ENCODE measurements at places on chromosomes 7 and 10.

- DNase-seq: no peak
These were observed 23.5 kb downstream of the UPP1 start for GRCh38 chr7:48112401-48113165.

GRCh38 chr10:8404721-8405120 lies 350.2 kb downstream of the GATA3 start:
- DNase-seq: no peak

- no peak for DNase-seq
These were observed 17.5 kb downstream of the LAMB4 start for GRCh38 chr7:108112683-108113082.

- no peak for DNase-seq
These were observed 124.8 kb downstream of the MPP7 start for GRCh38 chr10:28177944-28178637.

DNA sequence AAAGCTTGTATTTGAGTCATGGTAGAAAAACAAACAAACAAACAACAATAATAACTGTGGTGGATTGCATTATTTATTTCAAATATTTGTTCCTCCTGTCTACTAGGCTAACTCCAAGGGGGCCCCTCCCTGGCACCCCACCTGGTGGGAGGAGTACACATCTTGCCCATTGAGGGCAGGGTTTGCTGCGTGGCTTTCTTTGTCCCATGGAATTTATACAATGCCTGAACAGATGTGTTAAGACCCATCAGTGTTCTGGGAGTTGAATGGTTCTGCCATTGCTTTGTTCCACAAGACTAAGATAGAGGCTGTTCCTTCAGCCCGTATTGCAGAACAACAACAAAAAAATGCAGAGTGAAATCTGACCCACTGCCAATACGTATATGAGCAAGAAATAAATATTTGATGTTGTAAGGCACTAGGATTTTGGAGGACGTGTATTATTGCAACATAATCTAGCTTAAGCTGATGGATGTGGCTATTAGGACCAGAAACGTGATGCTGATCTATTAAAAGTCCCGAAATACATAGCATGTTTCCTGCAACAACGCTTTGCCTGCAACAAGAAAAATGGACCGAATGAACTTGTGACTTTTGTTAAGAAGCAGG lies 119.1 kb upstream of the JCAD start:
- no peak for DNase-seq

GRCh38 chr7:150734254-150734653 lies 3.0 kb upstream of the GIMAP5 start:
- no peak for DNase-seq

DNA sequence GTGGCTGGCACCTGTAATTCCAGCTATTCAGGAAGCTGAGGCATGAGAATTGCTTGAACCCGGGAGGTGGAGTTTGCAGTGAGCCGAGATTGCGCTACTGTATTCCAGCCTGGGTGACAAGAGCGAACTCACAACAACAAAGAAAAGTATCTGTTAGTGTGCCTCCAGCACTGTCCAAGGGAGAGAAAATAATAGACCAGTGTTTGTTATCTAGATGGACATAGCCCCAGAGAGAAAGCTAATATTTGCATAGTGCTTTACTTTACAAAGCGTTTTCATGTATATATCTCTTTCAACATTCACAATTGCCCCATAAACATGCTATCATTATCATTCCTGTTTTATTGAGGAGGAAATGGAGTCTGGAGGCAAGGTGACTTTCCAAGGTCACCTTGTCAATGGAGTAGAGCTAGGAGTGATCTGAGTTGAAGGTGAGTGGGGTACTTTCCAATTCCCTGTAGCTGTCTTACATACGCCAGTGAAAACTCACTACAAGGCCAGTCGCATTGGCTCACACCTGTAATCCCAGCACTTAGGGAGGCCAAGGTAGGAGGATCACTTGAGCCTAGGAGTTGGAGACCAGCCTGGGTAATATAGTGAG lies 49.7 kb upstream of the KIF5B start:
- DNase-seq: no peak

- DNase-seq: no peak
These were observed 51.8 kb downstream of the TCF7L2 start for GRCh38 chr10:113001599-113002448.

DNA sequence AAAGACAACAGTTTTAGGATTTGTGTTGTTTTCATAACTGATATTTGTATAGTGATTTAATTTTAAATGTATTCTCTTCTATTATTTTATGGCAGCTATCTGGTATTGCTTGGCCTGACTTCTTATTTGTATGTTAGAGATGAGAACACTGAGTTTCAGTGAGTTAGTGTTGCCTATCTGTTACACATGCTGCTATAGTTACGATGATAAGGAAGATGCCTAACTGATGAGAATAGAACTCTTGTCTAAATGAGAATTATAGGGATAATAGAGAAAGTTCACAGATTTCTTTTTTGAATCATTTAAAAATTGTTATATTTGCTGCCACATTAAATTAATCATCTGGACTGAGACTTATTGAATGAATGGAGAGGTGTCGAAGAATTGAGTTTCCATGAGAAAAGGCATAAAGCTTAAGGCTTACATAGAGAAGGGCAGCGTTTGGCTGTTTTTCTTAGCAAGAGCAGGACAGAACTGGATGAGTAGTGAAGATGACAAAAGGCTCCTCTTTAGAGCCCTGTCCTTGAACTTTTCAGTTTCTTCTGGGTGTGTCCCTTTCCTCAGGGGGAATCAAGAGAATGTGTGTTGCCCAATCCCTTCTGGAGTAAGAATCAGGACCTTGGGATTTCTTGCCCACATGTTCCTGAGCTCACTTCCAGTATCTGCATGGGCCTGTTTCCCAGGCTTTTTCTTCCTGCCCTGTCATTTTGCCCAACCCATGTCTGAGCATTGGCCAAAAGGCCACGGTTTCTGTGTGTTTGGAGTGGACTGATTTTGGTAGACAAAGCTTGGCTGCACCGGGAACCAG lies 195.6 kb upstream of the CSTF2T start:
- DNase-seq: no peak

DNA sequence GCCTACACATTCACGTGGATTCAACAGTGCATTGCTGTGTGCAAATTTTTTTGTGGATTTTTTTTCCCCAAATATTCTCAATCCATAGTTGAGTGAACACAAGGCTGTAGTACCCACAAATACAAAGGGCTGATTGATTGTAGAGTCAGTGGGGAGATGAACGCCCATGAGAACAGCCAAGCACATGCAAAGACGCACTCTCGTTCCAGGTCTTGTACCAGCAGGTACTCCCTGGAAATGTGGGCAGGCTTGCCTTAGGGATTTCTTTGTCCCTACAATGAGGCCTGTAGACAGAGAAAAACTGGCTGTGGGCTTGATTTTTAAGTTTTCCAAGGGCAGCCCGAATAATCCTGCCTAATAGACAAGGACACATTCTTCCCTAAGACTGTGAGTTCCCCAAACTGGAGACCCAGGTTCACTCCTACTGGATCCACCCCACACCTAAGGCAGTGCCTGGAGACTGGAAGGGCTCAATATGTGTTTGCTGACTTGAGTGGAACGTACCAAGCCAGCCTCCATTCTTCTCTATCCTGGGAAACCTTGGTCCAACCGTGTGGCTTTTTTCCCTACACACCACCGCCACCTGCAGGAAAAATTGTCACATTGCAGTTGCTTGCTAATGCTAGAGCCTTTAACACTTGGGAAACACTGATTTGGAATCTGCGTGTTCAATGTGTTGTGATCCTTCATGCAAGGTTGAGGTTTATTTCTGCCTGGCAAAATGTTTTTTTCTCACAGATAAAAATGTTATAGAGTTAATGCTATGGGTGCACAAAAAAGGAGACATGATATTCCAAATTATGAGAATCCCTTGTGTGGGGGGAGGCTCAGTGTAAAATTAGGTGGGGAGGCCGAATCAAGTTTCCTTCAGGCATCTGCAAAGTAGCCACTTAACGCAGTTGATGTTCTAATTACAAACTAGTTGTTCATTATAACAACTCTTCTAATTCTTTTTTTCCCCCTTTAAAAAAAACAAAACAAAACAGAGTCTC lies 49.3 kb downstream of the PPP1R17 start:
- peak; percentile 77 for DNase-seq

DNA sequence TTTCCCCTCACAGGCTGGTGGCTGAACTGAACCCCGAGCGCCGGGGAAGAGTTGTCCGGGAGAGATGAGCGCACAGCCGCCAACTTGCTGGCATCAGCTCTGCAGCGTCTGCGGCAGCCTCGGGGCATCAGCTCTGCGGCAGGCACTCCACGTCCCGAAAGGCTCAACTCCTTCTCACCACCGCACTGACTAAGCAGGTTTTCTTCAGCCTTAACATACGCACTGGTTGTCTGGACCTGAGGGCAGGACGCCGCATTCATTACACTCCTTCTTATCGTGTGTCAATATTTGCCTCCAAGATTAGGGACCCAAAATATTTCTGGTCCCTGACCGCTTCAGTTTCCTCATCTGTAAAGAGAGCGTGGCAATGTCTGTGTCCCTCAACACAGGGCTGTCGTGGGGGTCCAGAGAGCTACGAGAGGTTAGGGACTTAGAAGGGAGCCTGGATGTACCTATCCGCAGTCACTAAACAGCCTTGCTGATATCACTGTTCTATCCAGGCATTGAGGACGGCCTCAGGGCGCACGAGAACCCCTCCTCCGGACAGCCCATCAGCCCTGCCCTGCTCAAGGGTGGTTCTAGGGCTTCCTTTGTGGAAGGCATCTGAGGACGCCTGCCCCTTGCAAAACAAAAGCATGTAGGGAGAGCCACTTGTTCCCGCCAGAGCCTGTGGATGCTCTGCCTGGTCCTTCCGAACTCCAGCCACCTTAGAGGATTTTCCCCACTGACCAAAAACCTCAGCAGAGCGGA lies 42.8 kb upstream of the FIGNL1 start:
- DNase-seq: no peak

Data from type B pancreatic cell (in vitro differentiated cells).